ENCODE measurements at places on chromosomes 5 and 9.
A peak's percentile ranks its signal among the peaks of the same experiment; 100 is the strongest.

- DNase-seq: no peak
Measured at GRCh38 chr5:60445921-60446320, 254.0 kb downstream of the DEPDC1B start.

- no peak for DNase-seq
Measured at GRCh38 chr5:123107343-123108244, 18.6 kb downstream of the PRDM6 start.

DNA sequence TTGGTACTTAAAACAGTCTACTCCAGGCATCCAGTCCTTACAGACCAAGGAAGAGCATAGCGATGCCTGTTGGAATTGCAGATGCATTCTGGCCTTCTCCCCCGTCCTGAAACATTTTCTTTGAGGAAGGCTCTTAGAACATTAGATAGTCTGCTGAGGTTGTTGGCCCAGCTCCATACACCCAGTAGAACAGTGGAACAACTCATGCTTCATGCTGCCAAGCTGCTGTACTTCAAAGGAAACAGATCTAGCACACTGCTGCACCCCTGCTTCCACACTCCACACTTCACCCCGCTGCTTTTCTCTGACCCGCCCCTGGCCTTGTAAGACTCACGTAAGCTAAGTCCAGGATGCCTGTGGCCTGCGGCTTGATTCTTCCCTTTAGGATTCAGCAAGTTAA, 33.4 kb upstream of the NCS1 start:
- DNase-seq: peak; percentile 97

GRCh38 chr9:107530679-107531078, 41.1 kb upstream of the KLF4 start:
- DNase-seq: no peak

DNA sequence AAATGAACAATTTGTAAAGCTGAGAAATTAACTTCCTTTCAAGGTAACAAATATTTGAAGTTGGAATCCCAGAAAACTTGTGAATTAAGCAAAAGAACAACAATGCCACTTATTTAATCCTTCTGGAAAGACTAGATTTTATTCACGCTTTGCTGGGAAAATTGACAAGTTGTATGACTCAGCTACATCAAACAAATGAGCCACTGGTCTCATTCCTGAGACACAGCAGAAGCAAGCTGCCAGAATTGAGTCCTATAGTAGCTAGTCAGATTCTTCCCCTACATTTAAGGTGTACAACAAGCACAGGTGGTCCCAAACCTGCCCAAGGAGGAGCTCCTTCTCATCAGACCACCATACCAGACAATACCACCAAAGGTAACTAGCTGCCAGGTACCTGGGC, 280.7 kb downstream of the SPOCK1 start:
- no peak for DNase-seq

- peak; percentile 22 for DNase-seq
Measured at GRCh38 chr5:141914199-141914743, 9.4 kb upstream of the DELE1 start.

DNA sequence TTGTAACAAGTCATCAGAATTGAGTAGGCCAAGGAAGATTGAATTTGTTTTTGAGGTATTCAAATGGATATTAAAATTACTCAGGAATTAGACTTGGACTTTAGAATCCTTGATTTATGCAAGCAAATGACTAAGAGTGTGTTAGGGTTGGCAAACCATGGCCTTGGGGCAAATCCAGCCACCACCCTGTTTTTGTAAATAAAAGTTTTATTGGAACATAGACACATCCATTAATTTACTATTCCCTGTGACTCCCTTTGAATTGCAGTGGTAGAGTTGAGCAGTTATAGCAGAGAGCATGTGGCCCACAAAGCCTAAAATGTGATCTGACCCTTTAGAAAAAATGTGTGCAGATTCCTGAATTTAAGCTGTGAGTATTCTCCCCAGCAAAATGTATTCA, 115.6 kb downstream of the WDR70 start:
- DNase-seq: no peak

GRCh38 chr5:178113141-178113787, at the start of gene N4BP3:
TSS of gene N4BP3 (plus strand) at chr5:178113532. CDS start at chr5:178119584, 6,052 bp downstream.
- peak; percentile 47 for DNase-seq

DNA sequence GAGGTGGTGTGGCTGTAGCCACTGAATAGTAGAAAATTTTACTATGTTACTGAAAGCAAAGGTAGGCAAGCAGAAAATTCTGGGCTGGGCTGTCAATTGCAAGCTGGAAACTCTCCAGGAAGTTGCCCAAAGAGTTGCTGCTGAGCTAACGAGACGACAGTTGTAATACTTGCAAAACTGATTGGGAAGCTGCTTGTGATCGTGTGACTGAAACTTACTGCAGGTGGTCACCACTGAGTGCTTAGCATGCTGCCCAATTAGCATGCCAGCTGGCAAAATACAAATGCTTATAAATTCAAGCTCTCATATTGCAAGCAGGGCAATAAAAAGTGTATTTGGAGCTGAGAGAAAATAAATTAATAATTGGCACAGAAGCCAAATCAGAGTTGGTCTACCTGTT, 758.5 kb upstream of the EDIL3 start:
- no peak for DNase-seq

DNA sequence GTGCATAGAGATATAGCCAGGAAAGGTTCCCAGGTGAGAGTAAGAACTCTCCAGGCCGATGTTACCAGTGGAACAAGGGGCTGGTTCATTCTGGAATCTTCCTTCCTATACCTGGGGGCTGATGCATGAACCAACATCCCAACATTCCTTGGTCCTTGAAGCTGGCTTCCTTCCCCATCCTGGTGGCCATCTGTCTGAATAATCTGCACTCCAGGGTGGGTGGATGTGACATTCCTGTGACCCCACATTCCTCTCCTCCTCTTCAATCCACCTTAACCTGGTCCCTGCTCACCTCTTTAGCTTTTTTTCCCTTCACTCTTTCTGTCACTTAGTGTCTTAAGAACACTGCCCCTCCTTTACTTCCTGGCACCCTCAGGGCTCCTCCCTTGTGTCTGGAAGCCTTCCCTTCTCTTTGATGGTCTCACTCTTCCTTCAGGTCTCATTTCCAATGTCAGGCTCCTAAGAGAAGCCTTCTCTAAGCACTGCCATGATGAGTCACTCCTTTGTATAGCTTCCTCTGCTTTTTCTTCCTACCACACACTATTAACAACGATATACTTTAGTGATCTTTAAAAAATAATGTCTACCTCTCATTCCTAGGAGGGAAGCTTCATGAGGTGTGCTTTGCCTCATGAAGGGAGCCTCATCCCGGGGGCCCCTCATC, 80.3 kb downstream of the BOD1 start:
- DNase-seq: peak; percentile 23

- DNase-seq: no peak
Measured at GRCh38 chr9:34369636-34370035, 7.1 kb downstream of the MYORG start.

DNA sequence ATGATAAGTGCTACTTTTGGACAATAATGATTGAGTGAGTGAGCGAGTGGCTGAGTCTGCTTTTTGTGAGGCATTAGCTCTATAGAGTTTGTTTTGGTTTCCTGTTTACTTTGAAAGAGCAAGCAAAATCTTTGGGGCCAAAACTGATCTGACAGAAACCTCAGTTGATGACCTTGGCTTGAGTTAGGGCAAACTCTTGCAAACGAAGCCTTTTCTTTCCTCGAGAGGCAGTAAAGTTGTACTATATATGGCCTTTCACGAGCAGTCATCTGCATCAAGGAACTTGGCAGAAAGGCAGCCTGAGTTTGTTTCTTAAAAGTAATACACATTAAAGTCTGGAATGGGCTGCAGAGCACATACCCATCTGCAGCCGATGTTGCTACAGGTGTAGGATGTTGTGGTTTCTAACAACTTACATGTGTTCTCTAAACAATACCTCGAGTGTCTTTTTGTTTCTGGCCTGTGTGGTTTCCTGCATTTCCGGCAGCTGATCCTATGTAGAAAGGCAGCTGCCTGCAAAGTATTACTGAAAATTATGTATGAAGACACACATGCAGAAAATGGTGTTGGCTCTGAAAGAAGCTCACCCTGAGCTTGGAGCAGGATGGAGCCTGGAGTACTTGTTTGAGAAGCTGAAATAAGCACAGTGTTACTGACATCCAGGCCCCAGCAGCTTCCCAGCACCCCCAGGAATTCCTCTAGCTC, 60.8 kb downstream of the FOXD1 start:
- peak; percentile 35 for DNase-seq

- no peak for DNase-seq
Measured at GRCh38 chr5:133404724-133405123, 207.6 kb downstream of the FSTL4 start.

DNA sequence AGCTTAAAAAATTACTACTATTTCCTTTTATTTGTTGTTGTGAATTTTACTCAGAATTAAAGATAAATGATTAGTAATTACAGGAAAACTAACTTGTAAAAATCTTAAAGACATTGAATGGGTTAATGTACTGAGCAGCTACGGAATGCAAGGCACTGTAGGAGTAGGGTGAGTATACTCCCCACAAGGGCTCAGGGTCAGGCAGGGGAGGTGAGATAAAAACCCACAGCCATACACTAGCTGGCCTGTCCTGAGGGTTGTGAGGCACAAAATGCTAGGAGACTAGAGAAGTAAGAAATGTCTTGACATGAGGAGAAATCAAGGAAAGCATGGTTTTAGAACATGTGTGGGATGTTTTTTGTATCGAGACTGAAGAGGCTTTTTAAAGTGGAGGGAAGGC, 13.4 kb downstream of the ZBED3 start:
- DNase-seq: peak; percentile 67

GRCh38 chr5:175226506-175226905, 217.5 kb downstream of the DRD1 start:
- no peak for DNase-seq

DNA sequence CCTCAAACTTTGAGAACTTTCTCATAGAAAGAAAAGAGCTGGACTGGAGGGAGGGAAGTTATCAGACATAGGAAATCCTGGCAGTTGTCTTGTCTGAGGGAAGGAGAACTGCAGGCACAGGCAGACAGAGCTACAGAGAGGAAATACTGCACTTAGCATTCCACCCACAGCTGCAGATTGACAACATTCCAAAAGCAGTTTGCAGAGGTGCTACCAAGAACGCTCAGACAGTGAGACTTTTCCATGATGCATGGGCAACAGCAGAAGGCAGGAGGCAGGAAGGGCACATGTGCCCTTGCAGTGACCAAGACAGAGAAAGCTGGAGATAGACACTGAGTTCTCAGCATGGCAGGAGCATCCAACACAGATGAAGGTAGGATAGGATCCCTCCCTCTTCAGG, 327.5 kb upstream of the ZNF462 start:
- DNase-seq: peak; percentile 0

DNA sequence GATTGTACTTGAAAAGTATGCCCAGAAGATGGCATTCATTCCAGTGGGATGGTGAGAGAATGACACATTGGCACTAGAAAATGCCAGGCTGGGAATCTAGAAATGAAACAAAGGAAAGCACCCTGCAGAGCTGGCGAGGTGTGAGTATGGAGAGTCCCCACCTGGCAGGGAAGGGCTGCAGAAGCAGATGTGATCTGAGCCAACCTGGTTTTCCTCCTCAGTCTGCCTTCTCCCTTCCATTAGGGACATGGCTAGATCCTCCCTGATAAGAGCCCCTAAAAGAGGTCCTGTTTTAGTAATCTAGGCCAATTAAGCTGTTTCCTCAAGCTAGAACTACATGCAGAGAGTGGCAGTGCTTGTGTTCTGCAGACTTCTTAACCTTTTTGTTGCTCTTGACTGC, 24.7 kb upstream of the TNFSF15 start:
- no peak for DNase-seq

DNA sequence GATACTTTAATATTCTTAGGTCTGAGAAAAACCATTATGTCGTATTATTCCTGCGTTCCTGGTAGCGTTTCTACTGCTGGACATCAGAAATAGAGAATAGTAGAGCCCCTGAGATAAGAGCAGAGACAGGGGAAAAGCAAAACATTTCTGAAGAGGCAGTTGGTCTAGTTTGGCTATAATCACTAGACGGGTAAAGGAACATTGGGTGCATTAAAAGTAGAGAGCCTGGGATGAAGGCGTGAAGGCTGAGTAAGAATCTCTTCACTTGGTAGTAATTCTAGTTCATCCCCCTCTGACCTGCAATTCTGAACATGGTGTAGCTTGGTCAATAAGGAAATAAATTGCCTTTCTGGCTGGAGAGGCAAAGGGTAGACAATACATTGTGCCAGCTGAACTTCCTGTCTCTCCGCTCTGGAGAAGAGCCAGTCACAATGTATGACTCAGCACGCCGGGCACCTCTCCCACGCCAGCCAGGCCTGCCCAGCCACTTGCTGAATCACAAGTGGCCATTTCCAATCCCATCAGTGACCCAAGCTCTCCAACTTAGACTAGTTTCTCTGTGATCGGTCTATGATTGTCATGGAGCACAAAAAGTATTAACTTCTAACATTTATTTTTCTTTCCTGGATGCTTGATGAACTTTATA, 75.4 kb downstream of the STK32A start:
- no peak for DNase-seq

GRCh38 chr9:36956908-36957307, 77.2 kb downstream of the PAX5 start:
- DNase-seq: no peak

DNA sequence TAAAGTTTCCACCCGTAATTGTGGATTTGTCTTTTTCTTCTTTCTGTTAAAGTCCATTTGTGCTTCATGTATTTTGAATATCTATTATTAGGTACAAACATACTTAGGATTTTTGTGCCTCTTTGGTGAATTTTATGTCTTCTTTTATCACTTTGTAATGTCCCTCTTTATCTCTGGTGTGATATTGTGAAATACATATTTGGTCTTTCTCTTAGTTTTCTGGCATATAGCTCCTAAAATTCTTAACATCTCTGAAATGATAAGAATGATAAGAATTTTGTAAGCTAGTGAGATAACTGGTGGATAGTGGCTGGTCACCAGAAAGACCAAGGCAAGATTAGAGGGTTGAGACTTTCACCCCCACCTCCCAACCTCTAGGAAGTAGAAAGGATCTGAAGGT, 111.1 kb downstream of the KCTD16 start:
- peak; percentile 8 for DNase-seq

DNA sequence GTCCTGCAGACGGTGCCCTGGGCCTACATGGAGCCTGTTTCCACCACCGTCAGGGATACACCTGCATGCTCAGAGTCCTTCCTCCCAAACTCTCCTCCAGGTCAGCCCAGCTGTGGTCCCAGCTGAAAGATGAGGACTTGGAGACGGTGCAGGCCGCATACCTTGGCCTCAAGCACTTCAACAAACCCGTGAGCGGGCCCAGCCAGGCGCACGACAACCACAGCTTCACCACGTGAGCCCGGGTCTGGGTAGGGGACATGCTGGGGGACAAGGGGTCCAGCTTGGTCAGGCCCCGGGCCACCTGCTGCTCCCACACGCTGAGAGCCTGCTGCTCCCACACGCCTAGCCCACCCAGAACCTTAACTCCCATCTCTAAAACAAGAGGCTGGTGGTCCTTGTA, 16.6 kb upstream of the CARD19 start:
- no peak for DNase-seq

- no peak for DNase-seq
Measured at GRCh38 chr5:85814596-85814995, 803.1 kb upstream of the COX7C start.

All from choroid plexus epithelial cell (primary cell).